ENCODE measurements at places on chromosomes 11 and 22.

- peak; percentile 74 for DNase-seq
Measured at GRCh38 chr11:64233913-64234586, at the start of gene VEGFB. Gene VEGFB, plus strand, starts transcription at chr11:64234584. Its CDS starts 250 bp downstream, at chr11:64234834.

GRCh38 chr11:1276041-1276790, 33.2 kb downstream of the TOLLIP start:
- DNase-seq: no peak

DNA sequence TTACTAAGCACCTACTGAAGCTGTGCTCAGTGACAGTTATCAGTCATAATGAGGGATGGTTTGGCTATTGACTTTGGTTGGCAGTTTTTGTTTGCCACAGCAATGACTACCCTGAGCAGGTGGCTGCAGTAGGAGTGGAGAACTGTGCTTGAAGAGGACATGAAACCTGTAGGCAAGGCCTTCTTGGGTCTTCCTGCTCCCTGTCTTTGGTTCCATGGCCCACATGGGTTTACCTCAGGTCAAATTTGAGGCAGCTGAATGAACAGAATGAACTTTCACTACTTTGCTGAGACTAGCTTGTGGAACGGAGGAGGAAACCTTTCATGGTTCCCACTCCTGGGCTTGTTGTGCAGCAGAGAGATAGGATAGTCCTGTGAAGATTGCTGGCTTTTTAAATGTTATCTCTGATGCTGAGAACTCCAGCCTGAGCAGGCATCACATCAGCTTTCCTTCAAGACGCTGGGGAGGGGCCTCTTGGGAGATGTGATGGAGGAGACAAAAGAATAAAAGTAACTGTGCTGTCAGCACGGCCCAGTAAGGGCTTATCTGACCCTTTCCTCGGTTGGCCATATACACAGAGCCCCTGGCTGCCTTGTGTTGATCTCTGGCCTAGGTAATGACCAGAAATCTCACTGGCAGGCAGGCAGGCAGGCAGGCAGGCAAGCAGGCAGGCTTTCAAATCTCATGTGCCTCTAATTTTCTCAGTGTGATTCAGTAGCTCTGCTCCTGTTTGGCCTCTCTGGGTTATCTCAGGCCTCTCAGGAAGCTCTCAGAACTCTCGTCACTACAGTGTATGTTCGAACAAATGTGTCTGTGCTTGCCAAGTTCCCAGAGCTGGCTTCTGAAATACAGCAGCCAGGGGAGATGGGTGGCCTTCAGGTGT, 12.0 kb downstream of the STIM1 start:
- no peak for DNase-seq

- no peak for DNase-seq
Measured at GRCh38 chr11:30665067-30665466, 78.9 kb upstream of the MPPED2 start.
